ENCODE measurements at places on chromosomes 1 and 21.
A peak's percentile ranks its signal among the peaks of the same experiment; 100 is the strongest.

DNA sequence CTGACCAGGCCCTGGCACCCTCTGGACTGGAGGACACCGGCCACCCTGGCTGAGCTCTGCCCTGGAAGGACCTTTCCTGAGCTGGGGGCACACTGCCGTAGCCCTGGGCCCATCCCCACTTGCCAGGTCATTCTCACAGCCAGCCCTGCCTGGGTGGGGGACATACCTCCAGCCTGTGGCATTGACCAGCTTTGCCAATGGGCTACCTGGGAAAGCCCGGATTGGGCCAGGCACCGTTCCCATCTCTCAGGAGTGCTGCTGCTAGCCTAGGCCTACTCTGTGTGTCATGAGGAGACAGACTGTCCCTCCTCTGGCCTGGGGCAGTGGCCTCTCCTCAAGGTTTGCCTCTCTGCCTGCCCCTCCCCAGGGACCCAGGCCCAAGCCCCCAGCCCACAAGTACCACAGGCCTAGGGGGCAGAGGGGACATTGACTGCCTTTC lies 40.0 kb downstream of the COQ8A start:
- DNase-seq: no peak

- no peak for DNase-seq
These were observed 19.0 kb upstream of the PIGV start for GRCh38 chr1:26768755-26769154.

DNA sequence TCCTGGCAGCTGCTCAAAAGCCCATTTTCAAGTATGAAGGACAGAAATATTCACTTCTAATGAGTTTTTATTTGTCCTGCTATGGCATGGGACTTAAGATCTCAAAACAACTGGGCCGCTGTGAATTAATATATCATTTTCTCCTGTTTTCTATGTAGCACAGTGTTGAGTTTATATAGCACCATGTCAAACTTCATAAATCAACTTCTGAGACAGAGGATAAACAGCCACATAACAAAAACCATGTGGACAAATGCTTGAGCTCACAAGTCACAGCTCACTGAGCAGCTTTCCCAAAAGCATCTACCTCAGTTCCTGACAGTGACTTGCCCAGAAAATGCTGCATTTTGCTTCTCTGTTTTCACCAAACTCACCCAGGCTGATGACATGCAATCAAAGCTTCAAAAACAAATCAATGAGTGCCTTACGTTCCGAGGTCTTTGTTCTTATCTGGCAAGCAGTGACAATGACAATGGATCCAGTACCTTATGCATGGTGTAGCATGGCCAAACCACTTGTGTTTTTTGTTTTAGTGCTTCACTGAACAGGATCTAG lies 722.6 kb downstream of the LRRIQ3 start:
- DNase-seq: no peak

- no peak for DNase-seq
These were observed 3.3 kb downstream of the UAP1 start for GRCh38 chr1:162564762-162565218.

DNA sequence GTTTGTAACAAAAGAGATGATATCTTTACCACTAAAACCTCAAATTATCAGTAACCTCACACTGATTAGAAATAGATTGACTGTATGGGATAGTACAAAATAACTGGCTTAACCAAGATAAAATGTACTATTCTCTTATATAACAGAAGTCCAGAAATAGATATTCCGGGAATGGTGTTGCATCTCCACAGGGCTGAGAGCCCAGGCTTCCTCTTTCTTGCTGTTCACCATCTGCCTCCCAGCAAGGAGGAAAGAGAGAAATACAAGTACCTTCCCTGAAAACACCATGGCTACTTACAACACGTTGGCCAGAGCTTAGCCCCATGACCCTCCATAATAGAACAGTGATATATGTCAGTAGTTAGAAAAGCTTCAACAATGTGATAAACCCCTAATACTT lies 47.0 kb upstream of the KCNK1 start:
- no peak for DNase-seq

- DNase-seq: no peak
These were observed 25.9 kb upstream of the PLA2G2C start for GRCh38 chr1:20212085-20212684.

DNA sequence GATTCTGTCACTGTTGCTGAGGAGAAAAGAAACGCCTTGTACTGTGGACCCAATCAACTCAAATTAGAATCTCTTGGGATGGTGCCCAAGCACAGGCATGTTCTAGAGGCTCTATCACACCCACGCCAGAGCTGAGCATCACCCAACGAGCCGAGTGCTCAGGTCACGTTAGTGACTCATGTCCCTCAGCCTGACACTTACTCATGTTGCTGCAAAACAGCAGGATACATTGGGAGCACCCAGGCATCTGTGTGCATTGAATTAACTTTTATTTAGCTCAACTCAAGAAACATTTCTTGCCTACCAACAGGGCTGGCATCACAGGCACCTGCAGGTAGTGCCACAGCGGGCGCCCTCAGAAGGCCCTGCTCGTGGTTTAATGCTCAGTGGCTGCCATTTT lies 149.8 kb downstream of the ETS2 start:
- peak; percentile 5 for DNase-seq

GRCh38 chr1:70717211-70717610 lies 306.1 kb downstream of the CTH start:
- no peak for DNase-seq

GRCh38 chr1:60916199-60916598 lies 166.2 kb upstream of the NFIA start:
- DNase-seq: no peak
